ENCODE measurements at places on chromosomes 11 and 22.

- DNase-seq = peak; percentile 14
These were observed 245.5 kb downstream of the BRD1 start for GRCh38 chr22:49582181-49582580.

DNA sequence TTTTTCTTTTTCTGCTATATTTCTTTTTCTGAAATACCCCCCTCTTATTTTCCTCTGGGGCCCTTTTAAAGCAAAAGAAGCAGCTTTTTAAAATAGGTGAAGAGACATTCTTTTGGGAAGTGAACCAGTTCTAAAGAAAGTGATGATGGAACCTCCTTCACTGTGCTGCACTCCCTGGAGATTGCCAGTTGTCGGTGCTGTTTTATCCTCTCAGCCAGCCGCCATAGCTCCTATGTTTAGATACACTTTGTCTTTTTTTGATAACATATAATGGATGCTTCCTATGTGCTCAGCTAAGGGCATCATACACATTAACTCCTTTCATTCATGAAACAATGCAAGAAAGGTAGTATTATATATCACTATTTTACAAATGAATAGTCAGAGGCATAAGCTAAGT lies 14.0 kb downstream of the CFAP300 start:
- peak; percentile 22 for DNase-seq

DNA sequence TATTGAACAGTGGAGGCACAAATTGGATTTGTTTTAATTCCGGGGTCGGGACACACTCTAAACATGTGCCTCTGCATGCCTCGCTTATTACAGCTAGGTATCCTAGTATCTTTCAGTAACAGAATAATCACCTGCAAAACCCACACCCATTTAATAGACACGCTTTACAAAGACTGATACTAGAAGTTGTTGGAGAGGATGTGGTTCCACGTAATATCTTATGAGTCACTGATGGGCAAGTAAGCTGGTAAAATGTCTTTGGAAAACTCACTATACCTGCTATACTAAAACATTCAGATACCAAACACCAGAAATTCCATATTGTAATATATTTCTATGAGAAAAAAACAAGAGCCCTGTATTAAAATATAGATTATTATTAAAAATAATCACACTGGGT lies 84.0 kb downstream of the GGTLC2 start:
- no peak for DNase-seq

- DNase-seq = peak; percentile 89
These were observed 2.8 kb downstream of the MALAT1 start for GRCh38 chr11:65501472-65502273.

GRCh38 chr11:116686866-116687265 lies 85.9 kb downstream of the BUD13 start:
- DNase-seq = peak; percentile 13

DNA sequence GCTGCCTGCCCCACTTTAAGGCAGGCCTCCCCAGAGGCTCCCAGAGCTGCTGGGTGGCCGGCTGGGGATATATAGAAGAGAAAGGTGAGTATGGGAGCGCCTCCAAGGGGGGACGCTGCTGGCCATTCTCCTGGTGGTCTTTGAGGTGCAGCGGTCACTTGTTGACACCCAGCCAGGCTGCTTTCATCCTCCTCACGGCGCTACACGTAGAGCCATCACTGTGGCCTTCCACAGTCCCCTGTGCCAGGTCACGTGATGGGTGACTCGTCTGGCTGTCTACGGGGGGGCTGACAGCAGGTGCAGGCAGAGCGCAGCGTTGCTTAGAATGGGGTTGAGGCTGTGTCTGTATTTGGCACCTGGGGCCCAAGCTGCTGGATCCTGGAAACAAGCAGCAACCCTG lies 1.9 kb downstream of the ACR start:
- DNase-seq = no peak

GRCh38 chr11:82539669-82540068 lies 194.0 kb downstream of the FAM181B start:
- no peak for DNase-seq
